ENCODE measurements at places on chromosomes 4 and X.

GRCh38 chr4:82638479-82638878 lies 76.7 kb upstream of the TMEM150C start:
- no peak for DNase-seq

DNA sequence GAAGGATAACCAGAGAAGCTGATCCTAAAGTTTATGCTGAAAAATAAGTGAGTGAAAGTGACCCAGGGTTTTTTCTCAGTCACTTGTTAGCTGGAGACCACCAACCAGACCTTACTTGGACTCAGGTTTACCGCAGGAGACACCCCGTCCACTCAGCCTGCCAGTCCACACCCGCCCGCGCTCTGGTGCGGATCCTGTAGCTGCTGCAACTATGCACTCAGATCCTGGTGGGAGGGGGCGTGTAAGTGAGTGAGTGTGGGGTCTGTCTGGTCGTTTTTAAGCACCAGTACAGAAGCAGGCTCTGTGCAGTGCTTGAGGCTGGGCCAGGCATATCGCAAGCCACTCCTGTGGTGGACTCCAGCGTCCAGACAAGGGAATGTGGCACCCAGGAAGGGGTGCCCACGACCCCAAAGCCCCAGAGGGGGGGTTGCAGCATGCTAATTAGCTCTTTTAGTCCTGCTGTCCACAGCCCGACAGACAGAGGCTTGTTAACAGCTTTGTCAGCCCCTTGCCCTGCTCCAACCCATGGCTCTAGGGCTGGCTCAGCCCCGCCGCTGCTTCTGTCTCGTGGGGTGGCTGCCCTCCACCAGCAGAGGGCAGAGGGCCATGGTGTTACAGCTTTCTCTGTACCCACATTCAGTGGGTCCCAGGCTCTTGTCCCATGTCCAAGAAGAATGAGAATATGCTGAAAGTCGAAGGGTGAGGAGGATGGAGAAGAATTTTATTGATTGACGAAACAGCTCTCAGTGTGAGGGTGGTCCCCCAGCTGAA lies 40.4 kb upstream of the PPP1R2C start:
- no peak for DNase-seq

GRCh38 chr4:80107374-80107773 lies 34.3 kb upstream of the ANTXR2 start:
- DNase-seq: no peak

DNA sequence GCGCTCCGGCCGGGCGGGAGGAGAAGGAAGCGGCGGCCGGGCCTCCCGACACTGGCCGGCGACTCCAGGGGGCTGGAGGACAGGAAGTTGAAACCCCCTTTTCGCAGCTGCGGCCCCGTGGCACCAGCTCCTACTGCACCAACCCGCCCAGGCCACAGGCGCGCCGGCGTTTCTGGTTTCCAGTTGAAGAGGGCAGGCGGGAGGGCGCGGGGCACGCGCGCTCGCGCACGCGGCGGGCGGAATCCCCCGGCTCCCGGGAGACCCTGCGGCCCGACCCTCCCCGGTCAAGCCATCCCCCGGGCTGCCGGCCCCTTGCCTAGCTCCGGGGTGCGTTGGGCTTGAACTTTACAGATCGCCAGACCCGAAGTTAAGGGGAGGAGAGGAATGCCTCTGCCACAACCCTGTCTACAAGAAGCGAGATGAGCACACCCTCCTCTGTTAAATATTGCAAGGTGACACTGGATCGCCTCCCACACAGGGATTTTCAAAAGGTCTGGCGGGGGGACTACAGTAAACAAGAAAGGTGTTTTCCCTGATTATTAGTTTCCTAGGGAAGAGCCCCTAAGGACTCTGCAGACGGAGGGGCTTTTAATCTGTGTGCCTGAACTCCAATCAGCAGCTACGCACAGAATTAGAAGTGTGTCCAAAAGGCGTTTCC lies 1.4 kb downstream of the ELOVL6 start:
- DNase-seq: peak; percentile 54

DNA sequence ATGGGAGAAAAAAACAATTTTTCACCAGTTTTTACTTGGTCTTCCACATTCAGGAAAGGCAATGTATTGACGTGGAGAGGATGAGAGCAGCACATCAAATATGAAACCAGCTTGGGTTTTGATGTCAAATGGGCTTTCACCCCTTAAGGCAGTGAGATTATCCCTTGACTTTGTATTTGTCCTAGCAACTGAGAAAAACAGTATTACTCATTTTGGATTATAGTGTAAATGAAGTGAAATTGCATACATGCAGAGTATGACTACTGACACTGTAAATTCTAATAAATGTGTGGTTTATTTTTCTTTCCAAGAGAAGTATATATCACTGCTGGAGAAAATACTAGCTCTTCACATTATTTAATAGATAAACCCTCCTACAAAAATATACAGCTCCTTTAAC lies 863.6 kb upstream of the IGFBP7 start:
- DNase-seq: no peak

GRCh38 chrX:106467422-106467821 lies 144.4 kb upstream of the RADX start:
- no peak for DNase-seq

DNA sequence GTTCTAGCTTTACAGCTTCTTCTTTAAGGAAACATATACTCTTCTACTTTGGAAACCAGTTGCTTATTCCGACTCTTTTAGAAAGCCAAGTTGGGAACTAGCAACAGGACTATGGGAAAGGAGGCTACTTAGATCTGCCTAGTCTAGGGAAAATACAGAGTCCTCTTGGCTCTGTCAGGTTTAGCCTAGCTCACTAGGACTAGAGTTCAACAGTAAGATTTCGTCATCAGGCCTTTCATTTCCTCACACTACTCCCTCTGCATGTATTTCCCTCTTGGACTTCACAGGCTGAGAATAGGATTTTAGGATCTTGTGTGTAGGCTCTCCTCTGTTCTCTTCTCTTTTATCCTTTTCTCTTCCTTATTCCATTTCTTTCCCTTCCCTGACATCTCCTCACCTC lies 409.8 kb downstream of the AR start:
- no peak for DNase-seq

- DNase-seq: peak; percentile 91
These were observed 95.6 kb downstream of the AFAP1 start for GRCh38 chr4:7843831-7844593.

- DNase-seq: no peak
These were observed 19.3 kb downstream of the SEL1L3 start for GRCh38 chr4:25843340-25844097.

DNA sequence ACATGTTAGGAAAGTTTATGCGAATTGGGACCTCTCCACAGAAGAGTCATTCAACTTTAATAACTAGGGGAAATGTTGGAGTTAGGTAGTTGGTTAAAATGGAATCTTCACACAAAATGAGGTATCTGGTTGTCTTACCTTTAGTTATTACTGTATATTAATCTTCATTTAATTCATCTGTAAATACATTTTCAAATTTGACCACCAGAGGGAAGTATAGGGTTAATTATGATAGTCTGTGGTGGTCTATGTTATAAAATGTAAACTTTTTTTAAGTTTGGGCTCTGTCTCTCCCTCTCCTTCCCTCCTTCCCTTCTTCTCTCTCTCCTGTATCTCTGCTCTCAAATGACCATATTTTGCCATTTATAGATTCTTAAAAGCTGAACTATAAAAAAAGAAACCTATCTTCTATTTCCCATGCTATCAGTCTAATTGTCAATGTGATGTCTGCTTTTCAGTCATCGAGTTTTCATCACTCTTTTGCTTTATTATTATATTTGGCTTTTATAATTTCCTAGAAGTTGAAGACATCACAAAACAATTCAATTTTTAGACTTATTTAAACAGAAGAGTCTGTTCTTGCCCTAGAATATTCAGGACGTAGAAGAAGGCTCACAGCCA lies 49.8 kb downstream of the TMEM144 start:
- DNase-seq: peak; percentile 53

DNA sequence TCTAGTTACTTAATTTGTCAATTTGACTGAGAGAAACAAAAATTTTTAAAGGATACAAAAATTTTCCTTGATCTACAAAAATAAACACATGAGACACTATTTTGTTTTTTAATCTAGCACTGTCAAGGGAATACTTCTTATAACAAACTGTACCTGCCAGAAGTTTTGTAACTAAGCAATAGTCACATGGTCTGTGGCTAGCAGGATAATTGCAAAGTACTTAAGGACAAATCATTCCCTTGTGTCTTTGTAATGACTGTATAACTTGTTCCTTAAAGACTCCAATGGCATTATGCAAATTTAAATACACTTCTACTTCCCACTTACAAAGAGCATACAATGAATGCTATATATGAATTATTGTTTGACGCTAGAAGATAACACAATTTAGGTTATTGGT lies 25.1 kb upstream of the ANK2 start:
- no peak for DNase-seq

DNA sequence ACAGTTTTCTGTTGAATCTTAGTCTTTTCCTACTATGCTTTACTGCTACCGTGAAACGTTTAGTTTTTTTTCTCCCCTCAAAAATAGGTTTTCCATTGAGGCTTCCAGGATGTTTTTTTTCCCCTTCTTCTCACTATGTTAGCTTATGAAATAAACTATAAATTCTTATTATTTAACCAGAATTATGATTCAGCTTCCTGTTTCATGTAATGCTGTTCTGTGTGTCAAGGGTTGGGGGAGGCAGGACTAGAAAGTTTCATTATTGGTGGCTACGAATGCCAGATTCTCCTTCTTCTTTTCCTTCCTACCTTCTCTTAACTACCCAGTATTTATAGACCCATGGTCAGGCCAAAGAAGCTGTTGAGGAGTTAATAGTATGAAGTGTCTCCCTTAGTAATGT lies 11.8 kb downstream of the CLCN5 start:
- DNase-seq: no peak

DNA sequence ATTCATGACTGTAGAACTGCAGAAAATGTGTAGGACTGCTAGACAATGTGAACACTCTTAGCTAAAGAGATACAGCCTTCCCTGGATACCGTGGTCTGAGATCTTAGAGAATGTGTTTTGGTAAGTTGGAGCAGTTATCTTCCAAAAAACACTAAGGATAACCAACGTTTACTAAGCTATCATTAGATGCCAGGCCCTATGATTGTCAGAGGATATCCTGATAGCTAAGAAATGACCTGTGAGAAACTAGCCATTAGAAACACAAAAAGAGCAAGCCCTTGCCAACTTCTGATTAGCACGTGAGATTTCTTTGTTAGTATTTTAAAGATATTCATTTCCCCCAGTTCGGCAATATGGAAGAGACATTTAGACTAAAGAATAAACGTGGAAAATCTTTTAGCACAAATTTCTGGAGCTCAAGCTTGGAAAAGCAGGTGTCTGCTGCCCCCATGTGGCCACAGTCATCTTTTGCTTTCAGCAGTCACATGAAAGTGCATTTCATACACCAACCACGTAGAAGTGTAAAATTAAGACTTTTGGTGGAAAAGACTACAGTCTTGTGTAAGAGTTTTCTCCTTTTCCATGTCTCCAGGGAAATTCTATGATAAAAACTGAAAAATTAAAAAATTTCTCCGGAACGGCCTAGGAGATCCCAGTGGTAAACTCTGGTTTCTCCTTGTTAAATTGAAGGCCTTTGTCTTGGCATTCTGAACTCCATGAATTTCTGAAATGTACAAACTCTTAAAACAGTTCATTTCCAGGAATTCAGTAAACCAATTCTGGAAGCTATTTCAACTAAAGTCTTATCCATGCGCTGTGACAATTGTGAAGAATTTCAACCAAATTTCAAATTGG lies 136.4 kb downstream of the ZNF674 start:
- DNase-seq: peak; percentile 65

DNA sequence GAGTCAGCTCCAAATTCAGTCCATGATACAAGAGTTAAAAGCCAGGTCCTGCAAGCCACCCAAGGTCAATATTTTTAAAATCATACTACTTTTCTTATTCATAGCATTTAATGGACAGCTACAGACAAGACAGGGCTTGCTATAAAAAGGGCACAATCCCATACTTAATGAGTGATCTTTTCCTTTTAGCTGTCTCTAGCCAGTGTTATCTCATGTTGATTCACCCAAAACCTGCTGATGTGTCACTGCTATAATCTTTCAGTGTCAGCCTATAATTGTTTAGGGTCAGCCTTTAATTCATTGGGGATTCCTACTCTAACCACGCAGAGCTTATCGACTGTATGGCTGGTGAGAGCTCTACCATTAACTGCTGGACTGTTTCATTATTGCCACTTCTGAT lies 51.2 kb upstream of the HCCS start:
- DNase-seq: peak; percentile 72

GRCh38 chr4:53208753-53209152 lies 157.1 kb downstream of the SCFD2 start:
- DNase-seq: peak; percentile 10

Data from EH (cell line).